Myocyte (in vitro differentiated cells): ENCODE measurements at places on chromosomes 7 and 10. TPM values are rescaled to one million over a fixed set of nuclear protein-coding genes. Genes with fewer than 3 reads are reported as not detected.
A peak's percentile ranks its signal among the peaks of the same experiment; 100 is the strongest.

The TSPAN15 gene
- 5.5 and 13.2 TPM in 2 replicates for total RNA-seq

The AKR1C2 gene
- 33.3 and 49.4 TPM in 2 replicates for total RNA-seq

The PNLIPRP3 gene
- 0.56 and 0.99 TPM in 2 replicates for total RNA-seq

The CPEB3 gene
- total RNA-seq, result 3.9 and 8.6 TPM in 2 replicates

The TRPV5 gene
- not detected in 2 replicates for total RNA-seq

The VWA2 gene
- total RNA-seq, result 0.26 and 0.45 TPM in 2 replicates

DNA sequence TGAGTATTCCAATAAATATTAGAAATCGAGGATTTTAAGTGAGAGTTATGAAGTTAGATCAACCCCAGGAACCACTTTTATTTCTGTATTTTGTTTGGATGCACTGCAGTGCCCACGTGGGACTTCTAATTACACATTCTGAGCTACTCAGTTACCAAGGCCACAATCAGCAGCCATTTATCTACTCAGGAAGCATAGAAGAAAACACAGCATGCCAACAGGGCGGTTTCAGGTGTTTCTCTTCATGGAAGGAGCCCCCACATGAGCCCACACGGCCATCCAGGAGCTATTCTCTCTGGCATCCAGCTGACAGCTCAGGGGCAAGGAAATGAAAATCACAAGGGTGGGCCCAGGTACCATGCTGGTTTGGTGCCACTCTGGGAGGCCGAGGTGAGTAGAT is 266.5 kb upstream of the MKLN1 start:
- DNase-seq, result no peak

- no peak for DNase-seq
Observed at GRCh38 chr7:158618745-158619140, 31.1 kb upstream of the PTPRN2 start.

DNA sequence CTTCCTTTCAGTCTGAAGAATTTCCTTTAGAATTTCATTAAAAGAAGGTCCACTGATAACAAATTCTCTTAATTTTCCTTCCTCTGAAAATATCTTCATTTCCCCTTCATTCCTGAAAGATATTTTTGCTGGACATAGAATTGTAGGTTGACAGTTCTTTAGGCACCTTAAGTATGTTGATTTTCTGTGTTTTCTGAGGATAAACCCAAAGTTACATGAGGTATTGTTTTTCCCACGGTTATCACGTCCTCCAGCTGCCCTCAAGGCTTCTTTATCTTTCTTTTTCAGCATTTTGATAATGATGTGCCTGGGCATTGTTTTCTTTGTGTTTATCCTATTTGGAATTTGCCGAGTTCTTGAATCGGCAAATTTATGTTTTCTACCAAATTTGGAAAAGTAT is 105.3 kb downstream of the ELFN1 start:
- DNase-seq, result no peak

GRCh38 chr7:70693686-70694433 is 438.1 kb upstream of the GALNT17 start:
- DNase-seq, result peak; percentile 93

GRCh38 chr10:62068464-62068863 is 167.0 kb downstream of the ARID5B start:
- DNase-seq, result no peak

DNA sequence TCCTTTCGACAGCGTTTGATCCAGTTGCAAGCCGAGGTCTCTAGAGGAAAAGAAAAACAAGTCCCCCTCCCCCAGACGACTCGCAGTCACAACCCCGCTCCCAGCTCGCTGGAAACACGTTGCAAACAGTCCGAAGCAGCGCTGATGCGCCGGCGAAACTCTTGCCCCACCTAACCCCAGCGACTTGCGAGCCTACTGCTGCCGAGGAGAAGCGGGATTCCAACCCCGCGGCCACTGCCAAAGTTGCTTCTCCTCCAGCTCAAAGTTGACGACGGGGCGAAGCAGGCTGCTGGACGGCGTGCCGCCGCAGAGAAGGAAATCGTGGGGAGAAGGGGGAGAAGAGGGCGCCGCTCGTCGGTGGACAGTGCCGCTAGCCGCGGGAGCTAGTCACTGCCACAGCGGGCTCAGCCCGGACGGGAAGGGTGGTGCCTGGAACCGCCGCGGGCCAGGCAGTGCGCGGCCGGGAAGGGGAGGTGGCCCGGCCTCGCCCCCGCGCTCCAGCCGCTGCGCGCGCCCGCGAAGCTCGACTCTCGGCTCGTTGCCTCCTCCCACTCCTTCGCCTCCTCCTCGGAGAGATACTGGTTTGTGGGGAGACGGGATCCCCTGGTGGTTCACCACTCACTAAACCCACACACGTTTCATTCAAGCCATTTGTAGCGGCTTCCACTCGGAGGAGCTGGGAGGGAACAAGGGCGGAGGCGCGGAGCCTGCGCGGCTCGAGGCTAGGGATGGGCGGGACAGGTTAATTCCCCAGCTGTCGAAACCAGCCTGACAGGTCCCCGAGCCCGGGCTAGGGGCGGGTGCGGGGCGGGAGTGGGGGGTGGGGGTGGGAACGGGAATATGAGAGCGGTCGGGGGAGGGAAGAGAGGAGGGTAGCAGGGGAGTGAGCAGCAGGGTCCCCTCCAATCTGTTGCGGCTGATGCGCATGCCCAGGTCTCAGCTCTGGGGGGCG is at the start of gene GPR37:
Gene GPR37 (minus strand): TSS at position 392 of the 952 bp plus-strand sequence. CDS start 816 bp downstream, outside the sequence.
- DNase-seq, result peak; percentile 41

DNA sequence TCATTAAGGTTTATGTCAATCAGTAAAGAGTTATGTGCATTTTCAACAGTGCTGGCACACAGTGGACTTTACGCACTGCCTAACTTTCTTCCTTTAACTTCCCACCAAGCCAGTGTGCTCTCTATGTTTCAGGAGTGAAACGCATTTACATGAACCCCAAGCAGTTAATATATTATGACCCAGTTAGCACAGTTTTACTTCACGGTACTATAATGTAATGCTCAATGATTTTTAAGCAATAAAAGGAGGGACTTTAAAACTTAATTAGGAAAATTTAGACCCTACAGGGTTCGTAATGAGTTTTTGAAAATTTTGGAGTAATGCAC is 100.3 kb downstream of the C10orf90 start:
- DNase-seq, result no peak

DNA sequence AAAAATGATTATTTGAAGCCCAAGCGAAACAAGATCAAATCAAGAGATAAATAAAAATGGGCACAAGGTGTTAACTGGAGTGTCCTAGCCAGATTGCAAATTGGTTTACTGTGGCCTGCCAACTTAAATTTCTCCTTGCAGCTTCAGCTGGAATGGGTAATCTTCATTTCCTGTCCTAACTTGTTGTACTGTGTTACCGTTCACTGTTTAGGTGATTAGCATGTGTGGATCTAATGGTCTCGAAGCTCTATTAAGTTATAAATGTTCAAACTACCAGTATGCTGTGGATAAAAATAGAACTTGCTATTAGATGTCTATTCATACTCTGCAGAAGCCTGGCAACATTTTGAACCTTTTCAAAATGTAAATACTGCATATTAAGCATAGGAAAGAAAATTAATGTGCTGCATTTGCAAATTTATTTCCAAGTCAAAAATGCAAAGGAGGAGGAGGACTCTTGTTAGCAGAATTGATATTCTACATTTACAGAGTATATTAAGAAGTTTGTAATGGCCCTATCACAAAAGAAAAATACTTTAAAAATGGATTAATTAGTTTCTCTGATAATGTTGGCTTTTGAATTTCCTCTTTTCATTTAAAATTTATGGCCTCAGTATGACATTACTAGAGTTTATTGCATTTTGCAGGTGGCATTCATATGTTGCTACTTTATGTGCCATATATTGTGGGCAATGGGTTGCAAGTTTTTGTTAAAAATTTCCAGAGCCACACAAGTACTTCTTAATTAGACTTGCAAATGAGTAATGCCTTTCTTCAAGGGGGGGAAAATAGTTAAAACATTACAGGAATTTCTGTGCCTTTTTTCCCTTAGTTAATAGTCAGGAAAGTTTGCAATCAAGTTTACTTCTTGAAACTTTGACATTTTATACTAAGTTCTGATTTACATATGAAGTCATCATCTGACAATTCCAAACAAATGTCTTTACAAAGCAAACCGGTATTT is 92.1 kb downstream of the CABCOCO1 start:
- DNase-seq, result no peak

DNA sequence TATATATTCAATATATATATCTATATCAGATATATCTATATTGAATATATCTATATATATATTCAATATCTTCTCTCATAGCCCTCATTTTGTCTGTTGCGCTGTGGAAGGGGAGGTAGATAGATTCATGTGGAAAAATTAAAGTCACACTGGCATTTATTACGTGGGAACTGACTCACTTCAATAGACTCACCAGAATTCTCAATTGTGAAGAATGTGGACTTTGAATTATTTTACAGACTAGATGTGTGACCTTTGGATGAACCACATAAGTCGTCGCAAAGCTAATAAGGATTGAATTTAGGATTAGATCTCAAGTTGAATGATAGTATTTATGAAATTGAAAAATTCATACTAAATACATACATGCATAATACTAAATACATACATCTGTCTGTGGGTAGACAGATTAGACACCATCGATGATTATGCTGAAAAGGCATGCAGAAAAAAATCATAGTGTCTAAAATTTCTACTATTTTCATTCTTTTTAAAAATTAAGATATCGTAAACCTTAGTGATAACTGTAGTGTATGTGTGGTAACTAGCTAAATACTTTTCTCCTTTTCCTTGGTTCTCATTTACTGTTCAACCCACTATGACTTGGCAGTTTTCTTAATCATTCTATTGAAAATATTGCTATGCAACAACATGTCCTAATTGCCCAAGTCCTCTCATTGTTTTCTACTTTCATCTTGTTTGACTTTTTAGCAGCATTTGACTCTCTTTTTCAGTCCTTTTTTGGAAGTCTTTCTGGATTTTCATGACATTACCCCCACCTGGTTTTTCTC is 61.8 kb upstream of the A1CF start:
- no peak for DNase-seq

GRCh38 chr7:39360038-39360437 is 206.2 kb upstream of the YAE1 start:
- DNase-seq, result no peak

DNA sequence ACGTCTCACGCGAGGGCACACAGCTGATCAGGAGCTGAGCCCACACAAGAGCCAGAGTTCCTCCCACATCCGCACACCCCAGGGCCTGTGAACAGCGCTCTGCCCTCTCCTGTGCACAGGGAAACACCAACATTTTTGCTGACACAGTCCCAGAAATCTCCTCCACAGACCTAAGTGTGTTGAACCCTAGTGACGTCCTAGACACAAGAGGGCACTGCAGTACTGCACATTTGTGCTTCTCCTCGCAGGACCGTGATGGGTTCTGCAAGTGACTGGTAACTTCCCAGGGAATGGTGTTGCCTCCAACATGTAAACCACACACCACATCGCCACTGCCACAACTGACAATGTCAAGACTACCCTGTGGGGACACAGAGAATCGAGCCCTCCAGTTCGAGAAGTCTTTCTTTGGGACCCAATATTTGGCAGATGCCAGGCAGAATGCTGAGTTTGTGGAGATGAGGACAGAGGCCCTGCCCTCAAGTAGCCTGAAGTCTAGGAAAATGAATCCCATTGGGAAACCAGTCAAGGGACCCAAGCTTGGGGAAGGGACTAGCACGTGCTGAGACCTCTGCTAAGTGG is 170.3 kb downstream of the PAXIP1 start:
- DNase-seq, result no peak

- no peak for DNase-seq
Observed at GRCh38 chr7:44291733-44292419, 33.5 kb downstream of the CAMK2B start.
